Kidney (tissue), 22 donors: ENCODE measurements at places on chromosomes 1 and 21. TPM values are rescaled to one million over a fixed set of nuclear protein-coding genes. Genes with fewer than 3 reads are reported as not detected.

DNA sequence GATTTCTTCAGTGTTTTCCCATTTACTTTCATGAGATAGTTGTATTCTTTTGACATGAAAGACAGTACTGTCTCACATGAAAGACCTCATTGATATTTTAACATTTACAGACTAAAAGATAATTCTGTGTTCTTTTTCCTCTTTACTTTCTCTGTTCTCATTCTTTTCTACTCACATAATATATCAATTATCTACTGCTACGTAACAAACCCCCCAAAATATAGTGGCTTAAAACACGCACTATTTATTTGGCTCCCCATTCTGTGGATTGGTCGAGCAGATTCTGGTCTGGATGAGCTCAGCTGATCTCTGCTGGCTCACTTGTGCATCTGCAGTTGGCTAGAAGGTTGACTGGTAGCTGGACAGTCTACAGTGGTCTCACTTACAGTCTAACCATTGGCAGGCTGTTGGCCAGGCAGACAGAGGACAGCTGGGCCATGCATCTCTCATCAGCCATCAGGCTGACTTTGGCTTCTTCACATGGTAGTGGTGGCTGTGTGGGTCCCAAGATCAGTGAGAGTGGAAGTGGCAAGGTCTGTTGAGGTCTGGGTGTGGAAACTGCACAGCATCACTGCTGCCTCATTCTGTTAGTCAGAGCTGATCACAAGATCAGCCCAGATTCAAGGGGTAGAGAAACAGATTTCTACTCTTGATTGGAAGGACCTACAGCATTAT lies 63.2 kb downstream of the MPZL1 start:
- DNase-seq = no peak

- DNase-seq = no peak
These were observed 5.9 kb downstream of the VSIG8 start for GRCh38 chr1:159856576-159856975.

DNA sequence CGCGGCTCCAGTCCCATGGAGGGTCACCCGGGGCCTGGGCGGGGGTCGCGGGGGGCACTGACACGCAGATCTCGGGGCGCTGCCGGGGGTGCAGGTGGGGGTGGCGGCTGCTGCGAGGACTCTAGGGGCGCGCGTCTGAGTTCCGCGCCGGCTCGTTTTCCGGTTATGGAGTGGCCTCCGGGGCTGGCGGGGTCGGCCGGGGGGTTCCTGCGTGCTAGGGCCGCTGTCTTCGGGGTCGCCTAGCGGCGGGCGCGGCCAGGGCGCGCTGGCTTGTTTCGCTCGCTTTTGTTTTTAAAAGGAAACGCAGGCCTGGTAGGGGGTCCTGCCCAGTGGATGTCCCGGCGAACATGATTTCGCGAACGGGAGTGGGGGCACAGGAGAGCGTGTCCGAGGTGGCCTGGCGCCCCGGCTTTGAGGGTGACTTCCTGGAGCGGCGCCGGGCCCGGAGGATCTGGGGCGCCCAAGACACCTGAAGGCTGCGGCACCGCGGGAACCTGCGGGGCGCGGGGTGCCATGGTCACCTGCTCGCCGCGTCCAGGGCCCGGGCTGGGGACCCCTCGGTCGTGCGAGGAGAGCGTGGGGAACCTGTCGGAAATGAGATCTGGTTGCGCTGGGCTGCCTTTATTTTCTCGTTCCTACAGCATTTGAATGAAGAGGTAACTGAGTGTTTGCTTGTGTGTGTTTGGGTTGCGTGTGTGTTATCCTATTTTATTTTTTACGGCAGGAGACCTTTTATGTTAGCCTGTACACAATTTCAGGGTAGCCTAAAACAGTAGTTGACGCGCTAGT lies 618 bp downstream of the ETS2 start:
- DNase-seq = peak; percentile 51

ESPN gene
- polyA plus RNA-seq = 112 TPM
